HS-27A (cell line): ENCODE measurements at places on chromosomes 1 and 21.

DNA sequence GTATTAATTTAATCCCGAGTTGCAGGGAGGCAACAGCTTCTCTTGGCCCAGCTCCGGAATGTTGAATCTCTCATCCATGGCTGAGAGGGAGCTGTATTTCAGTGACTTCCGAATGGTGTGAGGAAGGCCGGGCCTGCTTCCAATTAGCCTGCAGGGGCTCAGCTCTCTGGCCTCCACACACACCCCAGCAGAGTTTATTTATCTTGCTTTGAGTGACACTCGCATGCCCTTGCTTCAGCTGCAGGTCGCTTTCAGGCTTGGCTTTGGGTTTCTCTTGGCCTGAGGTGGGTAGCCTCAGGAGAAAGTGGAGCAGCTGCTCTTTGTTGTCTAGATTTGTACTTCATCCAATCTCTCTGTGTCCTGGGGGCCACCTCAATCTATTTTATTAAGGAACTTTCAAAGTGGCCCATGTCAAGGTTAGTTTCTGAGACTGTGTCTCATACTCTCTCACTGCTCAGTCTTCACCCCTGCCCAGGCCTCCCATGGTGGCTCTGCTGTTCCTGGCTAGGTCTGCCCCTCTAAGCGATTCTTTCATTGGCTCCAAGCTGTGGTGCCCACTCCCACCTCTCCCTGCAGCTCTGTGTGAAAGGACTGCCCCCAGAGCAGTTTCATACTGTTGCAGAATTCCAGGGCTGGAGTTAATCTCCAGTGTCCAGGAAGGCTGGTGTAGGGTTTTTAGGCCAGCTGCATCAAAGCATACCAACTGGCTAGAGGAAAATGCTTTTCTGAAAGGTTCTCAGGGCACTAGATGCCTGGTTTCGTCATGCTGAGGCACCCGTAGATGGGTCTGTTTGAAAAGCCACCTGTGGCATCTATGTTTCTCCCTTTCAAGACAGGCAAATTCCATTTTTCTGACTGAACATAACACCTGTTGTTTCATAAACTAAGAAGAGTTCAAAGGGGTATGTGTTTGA is 153.5 kb downstream of the PLXNA2 start:
- DNase-seq, result no peak

DNA sequence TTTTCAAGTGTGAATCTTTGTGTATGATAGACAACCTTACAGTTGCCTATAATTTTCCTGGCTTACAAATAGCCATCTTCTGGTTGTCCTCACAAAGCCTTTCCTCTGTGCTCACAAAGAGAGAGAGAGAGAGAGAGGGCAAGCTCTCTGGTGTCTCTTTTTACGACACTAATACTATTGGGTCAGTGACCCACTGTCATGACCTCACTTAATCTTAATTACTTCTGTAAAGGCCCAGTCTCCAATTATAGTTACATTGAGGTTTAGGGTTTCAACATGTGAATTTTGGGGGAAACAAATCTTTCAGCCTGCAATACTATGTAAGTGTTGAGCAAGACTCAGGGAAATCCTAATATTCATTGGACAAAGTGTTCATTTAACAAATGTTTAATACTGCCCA is 167.4 kb upstream of the COL11A1 start:
- DNase-seq, result no peak

GRCh38 chr1:168360151-168361021 is 79.7 kb downstream of the TBX19 start:
- no peak for DNase-seq

DNA sequence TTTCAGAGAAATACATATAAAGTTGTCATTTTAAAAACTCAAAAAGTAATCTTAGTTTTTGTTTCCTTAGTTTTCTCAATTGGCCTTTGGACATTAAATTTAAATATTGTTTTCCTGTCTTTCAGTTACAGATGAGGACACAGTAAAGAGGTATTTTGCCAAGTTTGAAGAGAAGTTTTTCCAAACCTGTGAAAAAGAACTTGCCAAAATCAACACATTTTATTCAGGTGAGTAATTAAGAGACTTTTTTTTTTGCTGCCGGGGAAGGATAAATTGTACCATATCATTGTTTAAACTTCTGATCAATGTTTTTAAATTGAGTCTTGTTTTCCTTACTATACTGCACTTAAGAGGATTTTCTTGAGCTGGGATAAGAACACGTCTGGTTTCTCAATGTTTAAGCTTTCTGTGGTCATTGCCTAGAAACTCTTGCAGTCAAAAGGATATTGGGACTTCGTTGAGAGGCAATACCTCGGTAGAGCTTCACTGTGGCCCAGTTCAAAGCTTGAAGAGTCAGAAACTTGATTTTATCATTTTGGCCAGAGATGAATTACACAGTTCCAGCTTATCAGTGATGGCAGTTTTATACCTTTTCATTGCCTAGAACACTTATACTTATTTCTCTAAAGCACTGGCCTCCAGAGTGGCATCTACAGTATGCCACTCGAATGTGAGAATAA is 124.9 kb upstream of the KIAA1614 start:
- no peak for DNase-seq

- no peak for DNase-seq
Measured at GRCh38 chr1:103948526-103948925, 198.8 kb downstream of the AMY1C start.

DNA sequence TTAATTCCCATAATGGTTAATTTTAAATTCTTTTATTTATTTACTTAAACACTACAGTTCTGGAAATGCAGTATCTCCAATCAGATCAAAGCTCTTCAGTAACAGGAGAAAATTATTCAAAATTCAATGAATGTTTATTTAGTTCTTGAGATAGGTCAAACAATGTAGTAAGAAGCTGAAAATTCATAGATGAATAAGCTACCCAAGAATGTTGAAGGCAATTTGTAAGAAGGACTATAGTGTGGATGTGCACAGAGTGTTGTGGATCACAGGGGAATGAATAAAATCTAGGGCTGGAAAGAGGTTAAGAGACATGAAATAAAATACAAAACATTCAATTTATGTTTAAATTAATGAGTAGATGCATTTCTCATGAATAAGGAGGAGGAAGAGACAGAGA is 72.0 kb downstream of the OLFM3 start:
- no peak for DNase-seq

GRCh38 chr1:157442065-157442464 is 110.2 kb downstream of the FCRL5 start:
- no peak for DNase-seq

GRCh38 chr1:183159960-183160359 is 26.1 kb upstream of the LAMC2 start:
- DNase-seq, result no peak

- no peak for DNase-seq
Measured at GRCh38 chr21:31351438-31351837, 7.4 kb upstream of the TIAM1 start.

- no peak for DNase-seq
Measured at GRCh38 chr21:25885405-25885804, 150.6 kb downstream of the GABPA start.

DNA sequence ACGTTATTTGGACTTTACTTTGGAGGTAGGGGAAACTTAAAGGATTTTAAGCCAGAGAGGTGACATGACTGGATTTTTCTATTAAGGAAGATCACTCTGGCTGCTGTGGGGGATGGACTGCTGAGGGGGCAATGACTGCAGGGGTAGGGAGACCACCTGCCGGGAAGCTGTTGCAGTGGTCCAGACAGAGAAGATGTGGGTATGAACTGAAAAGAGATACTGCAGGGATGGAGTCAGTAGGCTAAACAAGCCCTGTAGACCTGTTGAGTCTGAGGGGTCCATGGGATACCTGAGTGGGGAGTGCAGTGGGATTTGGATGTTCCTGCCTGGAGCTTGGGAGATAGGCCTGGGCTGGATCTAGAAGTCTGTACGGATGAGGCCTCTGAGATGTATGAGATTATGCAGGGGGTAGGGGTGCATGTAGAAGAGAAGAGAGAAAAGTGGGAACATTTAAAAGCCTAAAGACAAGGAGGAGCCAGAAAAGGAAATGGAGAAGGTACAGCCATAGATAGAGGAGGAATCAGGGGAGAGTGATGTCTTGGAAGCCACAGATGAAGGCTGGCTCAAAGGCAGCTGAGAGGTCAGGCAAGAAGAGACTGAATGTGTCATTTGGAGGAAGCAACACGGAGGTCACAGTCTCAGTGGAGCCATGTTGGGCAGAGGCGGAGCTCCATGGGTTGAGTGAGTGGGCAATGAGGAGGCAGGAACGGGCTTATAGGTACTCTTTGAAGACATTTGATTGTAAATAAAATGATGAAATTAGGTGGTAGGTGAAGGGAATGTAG is 25.9 kb upstream of the KCNA2 start:
- no peak for DNase-seq

DNA sequence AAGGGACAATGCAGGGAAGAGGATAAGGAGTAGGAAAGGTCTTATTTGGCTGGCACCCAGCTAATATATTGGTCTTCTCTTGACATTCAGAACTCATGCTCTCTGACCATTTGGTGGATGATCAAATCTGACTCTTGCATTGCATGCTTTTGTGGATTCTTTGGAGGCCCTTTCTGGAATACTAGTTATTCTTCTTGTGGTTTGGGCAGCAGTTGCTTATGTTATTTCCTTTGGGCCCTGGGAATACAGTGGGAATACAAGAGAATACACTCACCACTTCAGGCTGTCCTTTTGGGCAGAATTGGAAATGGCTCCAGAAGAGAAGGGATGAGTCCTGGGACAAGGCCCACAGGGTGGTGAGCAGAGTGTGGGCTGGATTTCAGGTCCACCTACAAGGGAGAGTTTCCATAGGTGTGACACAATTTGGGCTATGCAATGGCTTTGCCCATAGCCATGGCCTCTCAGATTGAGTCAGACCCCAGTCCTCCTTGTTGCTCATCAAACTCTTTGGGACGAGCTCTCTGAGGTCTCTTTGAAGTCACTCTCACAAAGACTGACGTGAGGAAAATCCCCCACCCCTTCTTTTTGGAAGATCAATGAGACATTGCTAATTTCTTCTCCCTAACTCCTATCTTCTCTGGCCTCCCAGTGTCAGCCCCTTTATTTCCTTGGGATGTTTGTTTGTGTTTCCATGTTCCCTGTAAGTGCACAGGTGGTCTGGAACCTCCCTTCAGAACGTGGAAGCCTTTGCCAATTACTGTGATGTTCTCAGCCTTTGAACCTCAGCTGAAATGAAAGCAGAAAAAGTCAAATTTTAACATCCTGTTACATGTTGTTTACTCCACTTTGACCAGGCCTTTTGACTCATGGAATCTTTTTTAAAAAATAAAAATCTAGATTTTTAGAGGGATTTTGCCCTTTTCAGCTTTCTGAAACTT is 19.4 kb downstream of the HSD11B1 start:
- no peak for DNase-seq

DNA sequence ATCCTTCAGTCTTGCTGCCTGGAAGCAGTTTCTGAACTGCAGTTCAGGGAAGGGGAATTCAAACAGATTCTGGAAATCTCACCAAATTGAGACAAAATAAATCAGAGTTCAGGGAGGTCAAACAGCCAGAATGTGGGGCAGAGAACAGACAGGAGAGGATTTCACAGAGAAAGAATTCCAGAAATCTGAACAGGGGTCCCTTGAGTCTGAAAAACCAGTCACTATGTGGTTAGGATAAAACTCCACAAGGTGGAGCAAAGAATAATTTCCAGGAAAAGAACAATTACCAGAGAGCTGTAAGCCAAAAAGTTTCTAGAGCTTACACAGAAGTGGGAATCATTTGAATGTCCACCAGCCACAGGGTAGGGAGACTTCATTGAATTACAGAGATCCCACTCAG is 84.7 kb downstream of the URB2 start:
- no peak for DNase-seq

- no peak for DNase-seq
Measured at GRCh38 chr1:49171941-49172593, 395.4 kb upstream of the BEND5 start.

- no peak for DNase-seq
Measured at GRCh38 chr1:150176593-150176992, 26.9 kb downstream of the PLEKHO1 start.

- DNase-seq, result no peak
Measured at GRCh38 chr1:200732438-200732837, 6.3 kb upstream of the CAMSAP2 start.

DNA sequence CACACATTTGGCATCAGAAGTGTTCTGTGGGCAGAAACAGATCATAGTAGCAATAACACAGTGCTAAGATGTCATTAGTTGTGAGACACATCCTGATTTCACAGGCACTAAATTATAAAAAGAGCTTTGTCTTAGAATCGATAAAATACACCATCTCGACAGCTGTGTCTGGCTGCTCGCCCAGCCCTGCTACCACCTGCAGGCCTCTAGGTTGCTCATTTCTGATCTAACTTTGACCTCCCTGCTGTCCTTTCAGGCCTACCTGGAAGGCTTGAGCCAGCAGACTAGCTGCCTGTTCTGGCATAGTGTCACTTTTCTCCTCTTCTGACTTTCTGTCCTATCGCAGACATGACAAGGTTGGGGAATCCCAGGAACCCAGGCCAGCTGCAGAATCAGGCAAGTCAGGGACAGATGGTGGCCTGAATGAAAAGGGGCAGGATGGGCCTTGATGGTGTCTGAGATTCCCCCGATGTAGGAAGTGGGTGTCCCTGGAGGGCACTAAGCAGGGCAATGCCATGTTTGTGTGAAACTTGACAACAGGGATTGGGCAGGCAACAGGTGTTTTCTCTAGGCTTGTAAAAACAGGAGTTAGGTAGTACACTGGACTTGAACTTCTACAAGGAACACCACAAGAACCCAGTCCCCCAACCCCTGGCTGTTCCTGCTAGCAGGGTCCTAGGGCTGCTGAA is 66.6 kb upstream of the RHOU start:
- no peak for DNase-seq

GRCh38 chr1:58883888-58884482 is 100.1 kb upstream of the JUN start:
- no peak for DNase-seq

DNA sequence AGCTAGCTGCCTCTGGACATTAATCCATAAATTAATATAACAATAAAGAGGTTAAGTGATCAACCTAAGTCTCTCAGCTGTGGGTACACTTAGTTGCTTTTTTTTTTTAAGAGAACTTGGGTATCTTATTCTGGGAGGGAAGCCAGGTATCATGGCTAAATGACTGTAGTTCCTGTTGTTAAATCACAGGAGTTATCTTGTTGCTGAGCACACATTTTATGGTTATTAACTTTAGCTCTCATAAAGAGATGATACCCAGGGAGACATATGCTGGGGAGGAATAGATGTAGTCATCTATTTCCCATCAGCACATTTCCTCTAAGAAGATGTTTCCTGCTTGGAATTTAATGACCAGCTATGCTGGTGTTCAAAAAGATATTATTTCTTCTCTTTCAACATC is 227.8 kb downstream of the PTGER3 start:
- DNase-seq, result no peak

DNA sequence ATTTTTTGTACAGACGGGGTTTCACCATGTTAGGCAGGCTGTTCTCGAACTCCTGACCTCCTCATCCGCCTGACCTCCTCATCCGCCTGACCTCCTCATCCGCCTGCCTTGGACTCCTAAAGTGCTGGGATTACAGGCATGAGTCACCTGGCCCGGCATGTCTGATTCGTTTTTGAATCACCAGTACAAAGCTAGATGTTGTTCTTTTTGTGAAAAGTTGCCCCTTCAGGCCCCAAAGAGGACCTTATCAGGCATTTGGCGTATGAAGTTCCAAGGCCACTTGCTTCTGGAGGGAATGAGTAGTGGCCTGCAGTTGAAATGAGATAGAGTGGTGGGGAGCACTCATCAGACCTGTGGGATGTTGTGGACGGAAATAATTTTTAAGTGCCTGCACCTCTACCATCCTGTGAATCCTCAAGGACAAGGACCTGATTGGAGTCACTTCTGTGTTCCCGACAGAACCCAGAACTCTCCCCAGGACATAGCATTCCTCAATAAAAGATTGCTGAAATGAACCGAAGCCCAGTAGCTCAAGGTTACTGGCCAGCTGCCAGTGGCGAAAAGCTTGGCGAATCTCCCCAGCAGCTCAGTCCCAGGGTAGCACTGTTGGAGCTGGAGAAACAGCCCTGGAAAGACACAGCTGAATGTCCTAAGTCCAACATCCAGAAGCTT is 50.1 kb downstream of the NDUFS5 start:
- DNase-seq, result no peak
